Kidney (tissue), 22 donors: ENCODE measurements at places on chromosomes 16 and 17.

- H3K4me1 ChIP-seq: no peaks in the 10 kb centered on the region
- no peaks in the 10 kb centered on the region for H3K27me3 ChIP-seq
- no peak for DNase-seq
- H3K27ac ChIP-seq: no peak overlapping the region
- H3K36me3 ChIP-seq: no peaks in the 10 kb centered on the region
- H3K4me3 ChIP-seq: no peak overlapping the region
Observed at GRCh38 chr17:82010575-82011525, 11.8 kb downstream of the CENPX start.

DNA sequence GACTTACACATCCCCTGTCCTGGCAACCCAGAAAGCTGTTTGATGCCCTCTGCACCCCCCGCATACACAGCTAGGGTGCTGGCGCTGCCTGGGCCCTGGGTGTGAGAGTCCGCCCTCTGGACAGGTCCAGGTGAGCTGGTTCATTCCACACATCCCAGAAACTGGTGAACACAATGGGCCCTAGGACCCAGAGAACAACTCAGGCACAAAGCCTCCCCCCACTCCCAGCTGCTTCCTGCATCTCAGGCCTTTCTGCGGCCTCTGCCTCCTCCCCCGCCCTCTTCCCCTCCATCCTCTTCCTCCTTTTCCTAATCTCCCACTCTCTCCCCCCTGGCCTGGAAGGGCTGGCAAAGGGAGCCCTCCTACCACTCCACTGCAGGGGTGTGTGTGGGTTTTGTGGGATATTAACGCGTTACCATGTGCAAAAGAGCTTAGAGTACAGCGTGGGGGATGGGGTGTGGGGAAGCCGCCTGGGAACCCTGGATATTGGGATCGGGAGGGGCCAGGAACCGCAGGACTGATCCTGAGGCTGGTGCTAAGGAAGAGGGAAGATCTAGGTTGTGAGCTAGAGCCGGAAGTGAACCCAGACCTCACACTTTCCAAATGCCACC, 1.6 kb upstream of the PPP1R9B start:
- no peaks in the 10 kb centered on the region for H3K4me1 ChIP-seq
- DNase-seq: peak; percentile 95
- H3K27me3 ChIP-seq: no peaks in the 10 kb centered on the region
- no peaks in the 10 kb centered on the region for H3K36me3 ChIP-seq
- H3K27ac ChIP-seq: peak overlapping the region; percentile 81

DNA sequence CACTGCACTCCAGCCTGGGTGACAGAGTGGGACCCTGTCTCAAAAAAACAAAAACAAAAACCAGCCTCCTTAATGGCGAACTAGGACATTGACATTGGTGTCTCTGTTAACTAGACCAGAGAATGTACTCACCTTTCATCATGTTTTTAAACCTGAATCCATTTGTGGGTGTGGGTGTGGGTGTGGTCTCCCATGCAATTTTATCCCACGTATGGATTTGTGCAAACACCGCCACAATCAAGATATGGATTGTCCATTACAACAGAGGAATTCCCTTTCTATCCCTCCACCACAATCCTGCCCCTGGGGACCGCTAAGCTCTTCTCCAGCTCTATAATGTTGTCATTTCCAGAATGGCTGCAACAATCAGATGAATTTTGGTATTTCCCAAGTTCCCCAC, 49.9 kb downstream of the DNAH17 start:
- H3K36me3 ChIP-seq: no peaks in the 10 kb centered on the region
- H3K4me1 ChIP-seq: no peaks in the 10 kb centered on the region
- DNase-seq: no peak
- no peaks in the 10 kb centered on the region for H3K27me3 ChIP-seq
- H3K4me3 ChIP-seq: no peak overlapping the region

GRCh38 chr16:56408379-56409098, 16.8 kb downstream of the AMFR start:
- H3K4me3 ChIP-seq: no peak overlapping the region
- peak overlapping the region; percentile 55 for H3K27ac ChIP-seq
- H3K27me3 ChIP-seq: no peaks in the 10 kb centered on the region
- no peak for DNase-seq

DNA sequence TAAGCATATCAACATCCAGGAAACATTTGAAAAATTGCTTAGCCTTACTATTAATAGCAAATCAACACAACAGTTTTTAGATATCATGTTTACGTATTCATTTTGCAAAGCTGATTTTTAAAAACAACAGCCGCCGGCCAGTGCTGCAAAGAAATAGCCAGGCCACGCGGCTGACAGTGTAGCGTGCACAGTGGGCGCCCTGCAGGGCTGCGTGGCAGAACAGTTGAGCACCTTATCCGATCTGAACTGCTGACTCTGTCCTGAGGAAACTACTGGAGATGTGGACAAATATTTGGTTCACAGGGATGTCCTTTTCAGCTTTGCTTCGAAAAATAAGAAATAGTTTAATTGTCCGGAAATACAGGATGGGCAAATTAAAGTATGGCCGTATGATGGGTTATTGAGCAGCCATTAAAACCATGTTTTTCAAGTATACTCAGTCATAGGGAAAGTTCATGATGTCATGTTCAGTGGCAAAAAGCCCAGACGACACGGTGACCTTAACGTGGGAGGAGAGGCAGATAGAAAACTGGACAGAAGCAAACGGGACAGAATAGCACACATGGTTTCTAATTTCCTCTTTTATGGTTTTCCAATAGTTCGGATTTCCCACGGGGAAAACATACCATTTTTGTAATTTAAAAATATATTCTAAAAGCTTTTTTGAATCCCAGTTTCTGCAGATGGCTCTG, 52.4 kb upstream of the ENDOV start:
- no peak overlapping the region for H3K27ac ChIP-seq
- DNase-seq: no peak
- no peaks in the 10 kb centered on the region for H3K4me1 ChIP-seq
- H3K36me3 ChIP-seq: peaks cover 6% of the 10 kb centered on the region
- no peaks in the 10 kb centered on the region for H3K27me3 ChIP-seq

DNA sequence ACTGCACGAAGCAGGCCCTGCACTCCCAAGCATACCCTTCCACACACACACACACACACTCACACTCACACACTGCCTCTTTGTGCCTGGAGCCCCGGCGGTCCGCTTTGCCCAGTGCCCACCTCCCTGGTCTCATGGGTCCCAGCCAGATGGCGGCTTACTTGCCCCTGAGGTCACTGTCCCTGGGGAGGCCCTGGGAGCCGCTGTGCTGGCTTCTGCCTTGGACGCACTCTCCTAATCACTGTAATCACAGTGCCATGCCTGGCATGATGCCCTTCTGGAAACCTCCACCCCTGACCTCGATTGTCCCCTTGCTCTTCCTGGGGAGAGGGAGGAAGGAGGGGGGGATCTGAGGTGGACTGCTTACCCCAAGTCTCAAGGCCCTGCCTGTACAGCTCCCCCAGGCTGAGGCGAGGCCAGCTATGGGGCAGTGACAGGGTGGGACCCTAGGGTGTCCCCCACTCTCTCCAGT, 36.0 kb downstream of the ARHGAP23 start:
- peak overlapping the region; percentile 91 for H3K27ac ChIP-seq
- no peak overlapping the region for H3K4me3 ChIP-seq
- no peaks in the 10 kb centered on the region for H3K27me3 ChIP-seq
- no peak for DNase-seq
- H3K36me3 ChIP-seq: no peaks in the 10 kb centered on the region

DNA sequence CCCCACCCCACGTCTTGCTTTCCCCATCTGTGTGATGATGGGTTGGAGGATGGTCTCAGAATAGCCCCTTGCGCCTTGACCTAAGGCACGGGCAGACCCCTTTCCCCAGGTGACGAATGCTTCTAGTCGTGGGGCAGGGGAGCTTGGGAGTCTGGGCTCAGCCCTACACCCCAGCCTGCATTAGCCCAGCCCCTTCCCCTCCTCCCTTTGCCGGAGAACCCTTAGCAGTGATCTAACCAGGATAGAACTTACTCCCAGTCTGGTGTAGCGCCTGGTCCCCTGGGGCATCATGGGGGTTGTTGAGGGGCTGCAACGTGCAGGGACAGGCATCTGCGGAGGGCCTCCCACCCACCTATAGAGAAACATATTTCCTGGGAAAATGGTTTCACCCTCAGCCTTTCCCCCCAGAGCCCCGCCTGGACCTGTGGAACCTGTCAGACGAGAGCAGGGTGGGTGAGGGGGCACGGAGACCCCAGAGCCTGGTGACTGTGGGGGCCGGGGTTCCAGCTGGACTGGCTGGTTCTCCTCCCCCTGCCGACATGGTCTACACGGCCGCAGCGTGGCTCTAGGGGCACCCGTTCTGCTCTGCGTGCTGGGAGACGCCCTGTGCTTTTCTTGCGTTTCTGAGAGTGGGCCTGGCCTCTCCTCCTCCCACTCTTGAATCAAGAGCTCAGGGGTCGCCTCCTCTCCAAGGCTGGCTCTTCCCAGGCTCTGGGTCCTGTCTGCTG, 4.7 kb downstream of the SMTNL2 start:
- H3K4me1 ChIP-seq: no peaks in the 10 kb centered on the region
- H3K4me3 ChIP-seq: no peak overlapping the region
- H3K36me3 ChIP-seq: no peaks in the 10 kb centered on the region

DNA sequence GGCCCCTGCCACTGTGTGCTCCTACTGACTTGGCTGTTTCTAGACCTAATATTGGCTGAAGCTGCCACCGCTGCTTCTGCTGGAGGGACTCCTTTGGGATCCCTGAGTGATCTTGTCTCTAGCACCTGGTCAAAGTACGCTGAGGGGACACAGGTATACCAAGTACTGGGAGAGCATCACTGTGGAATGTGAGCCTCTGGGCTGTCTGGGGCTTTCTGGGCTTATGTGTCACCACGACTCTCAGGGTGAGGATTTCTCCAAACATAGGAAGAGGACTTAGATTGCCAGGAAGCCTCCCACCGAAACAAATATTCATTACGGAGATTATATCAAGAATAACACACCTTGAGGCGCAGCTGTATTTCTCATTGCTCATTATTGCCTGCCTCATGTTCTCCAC, 435.8 kb downstream of the HS3ST3B1 start:
- H3K27ac ChIP-seq: no peak overlapping the region
- H3K36me3 ChIP-seq: no peaks in the 10 kb centered on the region
- no peak for DNase-seq
- H3K27me3 ChIP-seq: no peaks in the 10 kb centered on the region
- H3K4me3 ChIP-seq: no peak overlapping the region

DNA sequence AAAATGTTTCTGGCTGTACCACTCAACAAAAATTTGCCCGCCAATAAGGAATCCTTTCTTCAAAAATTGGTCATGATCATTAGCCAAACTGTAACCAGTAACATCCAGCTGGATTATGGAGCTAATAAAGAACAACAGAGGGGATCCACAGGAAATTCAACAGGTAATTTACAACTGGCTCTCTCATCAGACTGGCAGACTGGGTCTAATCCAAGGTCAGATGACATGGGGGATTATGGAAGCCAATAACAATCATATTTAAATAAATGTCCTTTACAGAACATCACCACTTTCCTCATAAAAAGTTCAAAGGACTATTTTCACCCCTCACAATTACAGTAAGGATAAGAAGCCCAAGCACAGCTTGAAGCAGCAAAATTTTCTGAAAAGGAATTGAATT, 66.4 kb downstream of the KANSL1 start:
- no peak overlapping the region for H3K27ac ChIP-seq
- H3K27me3 ChIP-seq: no peaks in the 10 kb centered on the region
- H3K4me3 ChIP-seq: no peak overlapping the region
- H3K36me3 ChIP-seq: no peaks in the 10 kb centered on the region

DNA sequence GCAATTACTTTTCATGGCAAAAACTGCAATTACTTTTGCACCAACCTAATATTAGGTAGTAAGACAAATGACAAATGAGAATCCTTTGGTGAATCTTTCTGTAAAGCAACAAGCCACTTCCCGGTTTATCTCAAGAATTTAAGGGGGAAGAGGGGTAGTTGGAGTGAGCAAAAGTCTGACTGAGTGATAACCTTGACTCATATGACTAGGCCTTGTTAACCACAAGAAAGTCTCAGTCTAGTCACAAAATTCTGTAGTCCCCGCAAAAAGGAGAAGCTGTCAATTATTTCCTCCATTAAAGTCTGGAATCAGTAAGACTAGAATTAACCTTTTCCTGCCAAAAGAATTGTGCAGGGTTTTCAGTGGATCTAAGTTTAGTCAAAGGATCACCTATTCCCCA, 72.2 kb upstream of the GNAO1 start:
- H3K36me3 ChIP-seq: no peaks in the 10 kb centered on the region
- no peak for DNase-seq
- no peak overlapping the region for H3K27ac ChIP-seq
- H3K4me3 ChIP-seq: no peak overlapping the region
- no peaks in the 10 kb centered on the region for H3K27me3 ChIP-seq

DNA sequence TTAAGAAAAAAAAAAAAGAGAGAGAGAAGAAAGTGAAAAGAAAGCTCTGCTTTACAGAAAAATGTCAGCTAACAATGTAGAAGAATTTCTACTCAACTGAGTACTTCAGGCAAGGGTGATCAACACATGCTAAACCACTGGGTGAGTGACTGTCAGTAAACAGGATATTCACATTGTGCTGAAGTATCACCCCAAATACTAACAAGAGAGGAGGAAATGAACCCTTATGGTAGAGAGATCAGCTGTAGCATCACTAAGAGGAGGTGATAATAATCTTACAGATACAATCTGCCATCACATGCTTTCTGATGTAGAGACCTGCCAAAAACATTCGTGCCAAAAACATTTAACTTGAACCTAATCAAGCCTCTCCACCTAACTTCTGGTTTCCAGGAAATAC, 30.7 kb upstream of the ICAM2 start:
- H3K36me3 ChIP-seq: peaks cover 33% of the 10 kb centered on the region
- H3K4me1 ChIP-seq: no peaks in the 10 kb centered on the region
- DNase-seq: no peak
- H3K4me3 ChIP-seq: no peak overlapping the region
- H3K27ac ChIP-seq: no peak overlapping the region

- H3K36me3 ChIP-seq: no peaks in the 10 kb centered on the region
- peaks cover 23% of the 10 kb centered on the region for H3K4me1 ChIP-seq
Observed at GRCh38 chr17:42010898-42011516, 6.2 kb downstream of the DNAJC7 start.

DNA sequence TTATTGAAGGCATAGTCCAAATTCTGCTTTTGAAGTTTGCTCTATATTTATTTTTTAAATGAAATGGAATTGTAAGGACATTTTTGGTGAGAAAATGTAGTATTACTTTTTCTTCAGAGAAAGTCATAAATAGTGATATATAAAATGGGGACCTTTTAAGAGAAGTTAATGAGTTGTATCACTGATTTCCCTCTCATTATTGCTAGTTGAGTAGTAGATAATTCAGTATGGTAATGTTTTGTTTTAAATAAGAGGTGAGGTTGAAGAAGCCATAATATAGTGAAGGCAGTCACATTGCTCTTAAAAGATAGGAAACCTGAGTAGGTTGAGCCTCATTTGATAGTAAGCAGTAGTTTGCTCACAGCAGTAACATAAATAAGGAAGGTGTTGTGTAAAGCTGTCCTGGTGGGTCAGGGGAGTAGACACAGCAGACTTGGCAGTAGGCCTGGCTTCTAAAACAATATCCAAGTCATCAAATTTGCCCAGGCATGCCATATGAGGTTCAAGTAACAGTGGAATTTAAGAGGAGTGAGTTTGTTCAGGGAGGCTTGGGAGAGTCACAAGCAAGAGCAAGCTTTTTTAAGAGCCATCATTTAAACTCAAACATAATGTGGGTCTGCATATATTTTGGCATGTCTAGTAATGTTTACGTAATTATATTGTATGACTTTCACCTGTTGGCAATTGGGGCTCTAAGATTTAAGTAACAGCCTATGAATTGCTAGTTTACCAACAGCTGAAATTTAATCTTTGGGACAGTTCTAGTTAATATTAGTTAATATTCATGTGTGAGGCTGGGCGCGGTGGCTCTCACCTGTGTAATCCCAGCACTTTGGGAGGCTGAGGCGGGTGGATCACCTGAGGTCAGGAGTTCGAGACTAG, 6.5 kb downstream of the NFATC3 start:
- no peak for DNase-seq
- H3K4me3 ChIP-seq: no peak overlapping the region
- H3K27me3 ChIP-seq: no peaks in the 10 kb centered on the region
- peak overlapping the region; percentile 23 for H3K27ac ChIP-seq
- H3K36me3 ChIP-seq: no peaks in the 10 kb centered on the region
